ELF-1 (cell line): ENCODE measurements at places on chromosomes 13 and 19.

DNA sequence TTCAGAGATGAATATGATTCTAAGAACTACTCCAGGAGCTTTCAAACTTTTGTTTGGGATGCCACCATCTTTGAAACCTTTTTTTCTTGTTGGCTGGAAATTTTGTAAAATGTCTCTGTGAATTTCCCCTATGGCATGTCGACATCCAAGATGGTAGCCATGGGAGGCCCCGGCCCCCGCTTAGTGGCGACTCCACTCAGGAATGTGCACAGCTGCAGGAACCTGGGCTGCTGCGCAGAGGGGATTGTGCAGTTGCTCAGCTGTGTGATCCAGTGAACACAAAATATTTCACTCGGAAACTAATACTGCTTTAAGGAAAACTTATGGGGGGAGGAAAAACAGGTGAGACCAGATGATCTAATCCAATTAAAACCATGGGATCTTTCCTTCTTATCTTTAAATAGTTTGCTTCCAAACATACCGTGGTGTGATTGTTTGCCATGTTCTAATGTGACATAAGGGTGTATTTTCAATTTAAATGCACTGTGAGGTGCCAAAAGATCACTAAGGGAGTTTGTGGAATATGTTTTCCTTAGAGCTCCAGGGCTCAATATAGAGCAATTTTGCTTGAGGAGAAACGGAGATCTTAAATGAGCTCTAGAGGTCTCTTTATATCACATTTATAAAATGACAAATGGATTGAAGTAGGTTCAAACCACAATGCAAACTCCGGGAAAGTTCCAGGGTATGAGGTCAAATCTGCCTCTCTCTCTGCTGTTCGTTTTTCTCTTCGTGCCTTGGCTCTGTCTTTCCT lies 497.7 kb downstream of the FGF9 start:
- no peak for DNase-seq

DNA sequence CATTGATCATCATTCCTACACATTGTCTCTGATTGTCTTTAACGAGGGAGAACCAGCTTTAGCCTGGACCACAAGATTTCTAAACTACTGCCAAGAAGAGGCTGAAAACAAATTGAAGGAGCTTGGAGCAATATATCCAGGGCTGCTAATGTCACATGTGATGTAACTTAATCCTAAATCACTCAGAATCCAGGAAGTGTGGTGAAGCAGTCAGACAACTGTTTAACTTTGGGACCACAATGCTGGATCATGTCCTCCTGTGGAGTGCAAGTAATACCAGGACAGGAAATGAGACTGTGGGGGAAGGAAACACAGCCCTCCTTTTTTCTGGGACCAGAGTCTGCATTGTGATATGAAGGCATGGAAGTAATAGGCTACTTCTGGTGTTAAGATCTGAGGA lies 430.2 kb downstream of the KCTD12 start:
- no peak for DNase-seq

DNA sequence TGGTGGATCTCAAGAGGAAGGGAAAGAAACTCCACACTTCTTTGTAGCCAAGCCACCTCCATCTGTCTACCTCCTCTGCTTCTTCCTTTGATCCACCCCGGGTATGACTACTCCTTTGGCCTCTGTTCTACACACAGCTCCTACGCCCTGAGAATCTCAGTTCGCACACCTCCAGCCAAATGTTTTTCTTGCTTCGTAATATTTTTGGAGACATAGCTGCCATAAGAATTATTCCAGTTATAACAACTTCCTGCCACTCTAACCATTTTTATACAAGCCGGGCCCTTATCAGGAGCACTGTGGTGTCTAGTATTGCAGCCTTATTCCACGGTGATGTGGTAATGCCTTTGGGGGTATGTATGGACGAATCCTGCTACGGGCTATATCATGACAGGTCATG lies 126.7 kb downstream of the STARD13 start:
- DNase-seq = no peak

- DNase-seq = peak; percentile 86
These were observed 4.4 kb upstream of the KCNN4 start for GRCh38 chr19:43784981-43785808.

- no peak for DNase-seq
These were observed 9.5 kb downstream of the CYP4F22 start for GRCh38 chr19:15517778-15518177.

DNA sequence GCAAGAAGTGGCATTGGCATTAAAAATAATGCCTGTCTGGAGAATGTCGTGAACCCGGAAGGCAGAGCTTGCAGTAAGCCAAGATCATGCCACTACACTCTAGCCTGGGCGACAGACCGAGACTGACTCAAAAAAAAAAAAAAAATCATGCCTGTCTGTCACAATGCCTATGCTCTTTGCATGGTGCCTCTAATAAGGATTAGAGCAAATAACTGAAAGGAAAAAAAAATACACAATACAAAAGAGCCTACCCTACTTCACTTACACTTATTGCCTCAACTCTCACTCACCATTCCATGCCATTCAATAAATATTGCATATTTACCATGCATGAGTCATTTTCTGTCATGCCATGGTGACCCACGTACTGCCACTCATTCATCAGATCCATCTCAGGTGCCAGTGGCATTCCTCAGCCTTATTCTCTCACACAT lies 49.1 kb downstream of the TBC1D4 start:
- no peak for DNase-seq

GRCh38 chr13:39401756-39402155 lies 201.2 kb downstream of the LHFPL6 start:
- no peak for DNase-seq

GRCh38 chr13:50422181-50423148 lies 407.2 kb downstream of the KCNRG start:
- DNase-seq = no peak

DNA sequence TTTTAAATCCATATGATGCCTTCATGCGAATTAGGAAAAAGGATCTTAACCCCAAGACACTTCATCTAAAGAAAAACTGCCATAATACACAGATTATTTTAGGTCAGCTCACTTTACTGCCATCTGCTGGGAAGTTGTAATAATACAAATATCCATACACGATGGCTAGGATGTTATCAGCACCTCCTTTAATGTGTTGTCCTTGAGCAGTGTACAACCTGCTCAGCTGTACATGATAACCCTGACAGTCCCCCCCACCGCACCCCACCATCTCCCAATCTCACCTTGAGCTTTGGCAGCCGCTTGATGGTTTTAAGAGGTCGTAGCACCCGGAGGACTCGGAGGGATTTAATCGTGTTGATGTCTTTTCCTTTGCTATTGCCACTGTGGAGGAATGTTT lies 112.2 kb downstream of the IER2 start:
- DNase-seq = no peak

GRCh38 chr13:95793781-95794180 lies 116.8 kb downstream of the DNAJC3 start:
- DNase-seq = no peak

DNA sequence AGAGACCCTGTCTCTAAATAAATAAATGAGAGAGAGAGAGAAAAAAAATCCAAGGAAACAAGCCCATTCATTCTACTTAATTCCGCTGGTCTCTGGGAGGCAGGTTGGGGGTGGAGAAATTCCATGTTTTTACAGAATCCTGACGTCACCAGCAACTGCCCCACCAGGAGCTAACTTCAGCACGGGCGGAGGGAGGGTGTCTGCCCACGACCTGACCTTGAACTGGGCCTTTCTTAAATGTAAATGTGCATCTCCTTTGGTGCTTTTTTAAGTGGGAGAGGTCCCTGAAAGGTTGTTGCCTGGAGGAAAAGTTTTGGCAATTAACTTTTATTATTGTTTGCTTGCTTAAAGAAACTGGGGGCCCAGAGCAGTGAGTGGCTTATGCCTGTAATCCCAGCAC lies 15.5 kb downstream of the KLF2 start:
- peak; percentile 44 for DNase-seq

DNA sequence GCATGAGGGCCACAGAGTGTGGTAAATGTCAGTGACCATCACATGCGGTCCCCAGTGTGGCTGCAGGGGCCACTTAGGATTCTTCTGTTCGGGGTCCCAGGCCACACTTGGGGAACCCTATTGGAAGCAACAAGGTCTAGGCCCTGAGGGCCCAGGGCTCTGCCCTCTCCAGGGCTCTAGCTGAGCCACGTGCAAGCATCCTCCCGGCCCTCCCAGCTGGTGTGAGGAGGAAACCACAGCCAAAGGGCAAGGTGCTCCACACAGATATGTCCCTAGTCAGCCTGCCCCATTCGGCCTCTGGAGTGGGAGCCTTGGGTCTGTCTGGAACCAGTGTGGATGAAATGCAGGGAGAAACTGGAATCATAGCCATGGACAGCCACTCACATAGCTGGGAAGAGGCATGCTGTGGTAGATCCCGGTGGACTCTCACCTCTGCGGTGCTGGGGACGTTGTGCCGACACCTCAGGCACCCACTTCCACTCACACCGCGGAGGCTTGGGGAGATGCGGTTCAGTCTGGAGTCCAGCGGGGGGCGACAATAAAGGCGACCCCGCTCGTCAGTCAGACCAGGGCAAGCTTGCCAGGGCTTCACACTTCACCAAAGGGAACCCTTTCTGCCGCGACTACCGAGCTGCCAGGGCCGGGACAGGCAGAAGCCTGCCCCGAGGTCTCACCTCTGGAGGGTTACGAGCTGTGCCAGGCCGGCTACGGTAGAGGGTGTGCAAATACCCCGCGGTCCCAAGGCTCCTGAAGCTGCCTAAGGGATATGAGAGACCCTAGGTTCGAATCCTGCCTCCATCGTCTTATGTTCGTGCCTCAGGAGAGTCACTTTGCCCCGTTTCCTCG lies 4.3 kb upstream of the ZNF497 start:
- no peak for DNase-seq

GRCh38 chr13:108889324-108889984 lies 260.0 kb downstream of the MYO16 start:
- DNase-seq = no peak

DNA sequence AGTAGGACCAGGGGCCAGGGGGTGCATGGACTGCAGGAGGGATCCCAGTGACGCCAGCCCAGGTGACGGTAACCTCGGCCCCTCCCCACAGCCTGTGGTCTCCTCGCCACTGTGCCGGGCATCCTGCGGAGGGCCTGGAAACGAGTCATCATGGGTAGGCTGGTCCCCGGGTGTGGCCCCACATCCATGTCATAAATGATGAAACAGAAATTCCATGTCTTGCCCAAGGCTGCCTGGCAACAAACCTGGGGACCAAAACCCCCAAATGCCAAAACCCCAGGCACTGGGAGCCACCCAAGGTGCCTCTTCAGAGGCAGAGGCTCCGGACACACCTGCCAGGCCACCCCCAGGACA lies 20.9 kb downstream of the MAP2K2 start:
- no peak for DNase-seq

GRCh38 chr13:48403151-48403631 lies 9.7 kb downstream of the LPAR6 start:
- no peak for DNase-seq

- peak; percentile 84 for DNase-seq
These were observed 8.3 kb downstream of the TNFRSF19 start for GRCh38 chr13:23578411-23579071.

DNA sequence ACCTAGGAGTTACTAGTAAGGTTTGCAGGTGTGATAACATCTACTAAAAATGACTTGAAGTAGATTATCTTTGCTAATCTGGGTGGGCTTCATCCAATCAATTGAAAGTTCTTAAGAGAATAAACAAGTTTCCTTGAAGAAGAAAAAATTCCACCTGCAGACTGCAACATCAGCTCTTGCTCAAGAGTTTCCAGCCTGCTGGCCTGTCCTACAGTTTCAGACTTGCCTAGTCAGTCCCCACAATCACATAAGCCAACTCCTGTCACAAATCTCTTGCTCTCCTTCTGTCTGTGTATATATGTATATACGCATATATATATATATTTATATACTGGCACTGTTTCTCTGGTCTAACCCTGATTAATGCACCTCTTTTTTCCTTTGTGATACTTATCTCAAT lies 67.3 kb upstream of the ITM2B start:
- no peak for DNase-seq

- DNase-seq = no peak
These were observed 2.2 kb upstream of the SCN1B start for GRCh38 chr19:35027851-35028599.

DNA sequence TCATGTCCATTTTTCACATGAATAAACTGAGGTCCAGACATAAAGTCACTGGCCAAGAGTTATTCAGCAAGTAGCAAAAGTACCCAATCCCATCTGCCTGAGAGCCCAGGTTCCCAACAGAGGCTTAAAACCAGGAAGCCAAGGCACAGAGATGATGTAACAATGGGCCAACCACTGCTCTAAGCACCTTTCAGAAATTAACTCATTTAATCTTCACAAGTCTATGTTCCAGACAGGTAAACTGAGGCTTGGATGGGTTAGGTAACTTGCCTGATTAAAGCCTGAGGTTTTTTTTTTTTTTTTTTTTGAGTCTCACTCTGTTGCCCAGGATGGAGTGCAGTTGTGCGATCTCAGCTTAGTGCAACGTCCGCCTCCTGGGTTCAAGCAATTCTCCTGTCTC lies 4.0 kb upstream of the DYRK1B start:
- no peak for DNase-seq

DNA sequence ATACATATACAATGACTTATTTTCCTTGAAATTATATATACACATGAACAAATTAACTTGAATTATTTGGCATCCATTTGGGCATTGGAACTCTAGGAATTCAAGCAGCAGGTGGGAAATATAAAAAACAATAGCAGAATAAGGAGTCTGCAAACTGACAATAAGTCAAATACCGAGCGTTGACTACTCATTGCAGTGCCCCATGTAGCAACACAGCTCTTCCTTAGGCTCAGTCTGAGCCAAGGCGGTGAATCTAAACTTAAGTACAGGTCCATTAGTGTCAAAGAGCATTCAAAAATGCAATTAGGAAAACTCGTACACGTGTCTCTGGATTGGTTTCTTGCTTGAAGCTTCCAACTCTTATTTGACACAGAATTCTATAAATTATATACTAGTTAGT lies 462.5 kb upstream of the KLF12 start:
- no peak for DNase-seq

- DNase-seq = peak; percentile 45
These were observed 13.2 kb upstream of the LHFPL6 start for GRCh38 chr13:39616087-39616694.

DNA sequence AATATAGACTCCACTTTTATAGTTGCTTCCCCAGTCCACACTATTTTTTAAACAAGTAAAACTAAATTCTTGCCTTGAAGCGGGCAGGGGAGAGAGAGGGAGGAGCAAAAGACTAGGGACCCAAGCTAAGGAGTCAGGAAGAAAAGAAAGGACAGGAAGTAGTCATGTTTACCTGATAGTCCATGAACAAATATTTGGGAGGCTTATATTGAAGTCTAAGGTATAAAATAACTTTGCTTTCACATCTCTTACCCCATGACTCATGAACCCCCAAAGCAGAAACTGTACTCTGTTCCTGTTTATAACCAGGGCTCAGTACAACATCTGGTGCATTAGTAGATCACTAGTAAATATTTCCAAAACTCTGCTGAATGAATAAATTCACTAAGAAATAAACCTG lies 67.3 kb downstream of the ZAR1L start:
- DNase-seq = no peak

GRCh38 chr13:42996584-42996983 lies 4.5 kb upstream of the EPSTI1 start:
- no peak for DNase-seq

GRCh38 chr13:40109351-40109844 lies 453.9 kb downstream of the COG6 start:
- DNase-seq = no peak

GRCh38 chr13:39263033-39263432 lies 224.8 kb downstream of the NHLRC3 start:
- DNase-seq = peak; percentile 32
